AG04449 (cell line): ENCODE measurements at places on chromosomes 16 and 17.

DNA sequence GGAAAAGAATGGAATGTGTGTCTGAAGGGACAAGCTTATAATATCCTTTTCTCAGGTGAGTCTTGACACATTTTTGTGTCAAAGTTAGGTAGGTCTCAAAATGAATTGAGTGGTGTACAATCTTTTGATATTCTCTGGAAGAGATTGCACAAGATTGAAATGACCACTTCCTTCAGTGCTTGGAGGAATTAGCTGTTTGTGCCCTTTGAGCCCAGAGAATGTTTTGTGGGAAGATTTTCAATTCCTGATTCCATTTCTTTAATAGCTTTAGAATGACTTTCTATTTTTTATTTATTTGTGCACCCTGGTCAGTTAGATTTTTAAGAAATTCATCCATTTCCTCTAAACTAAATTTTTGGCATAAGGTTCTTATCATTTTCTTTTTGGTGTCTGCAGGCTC is 1.6 kb upstream of the CCL13 start:
- peak; percentile 5 for DNase-seq

GRCh38 chr17:75807861-75808260 is 23.3 kb downstream of the UNK start:
- DNase-seq, result no peak

DNA sequence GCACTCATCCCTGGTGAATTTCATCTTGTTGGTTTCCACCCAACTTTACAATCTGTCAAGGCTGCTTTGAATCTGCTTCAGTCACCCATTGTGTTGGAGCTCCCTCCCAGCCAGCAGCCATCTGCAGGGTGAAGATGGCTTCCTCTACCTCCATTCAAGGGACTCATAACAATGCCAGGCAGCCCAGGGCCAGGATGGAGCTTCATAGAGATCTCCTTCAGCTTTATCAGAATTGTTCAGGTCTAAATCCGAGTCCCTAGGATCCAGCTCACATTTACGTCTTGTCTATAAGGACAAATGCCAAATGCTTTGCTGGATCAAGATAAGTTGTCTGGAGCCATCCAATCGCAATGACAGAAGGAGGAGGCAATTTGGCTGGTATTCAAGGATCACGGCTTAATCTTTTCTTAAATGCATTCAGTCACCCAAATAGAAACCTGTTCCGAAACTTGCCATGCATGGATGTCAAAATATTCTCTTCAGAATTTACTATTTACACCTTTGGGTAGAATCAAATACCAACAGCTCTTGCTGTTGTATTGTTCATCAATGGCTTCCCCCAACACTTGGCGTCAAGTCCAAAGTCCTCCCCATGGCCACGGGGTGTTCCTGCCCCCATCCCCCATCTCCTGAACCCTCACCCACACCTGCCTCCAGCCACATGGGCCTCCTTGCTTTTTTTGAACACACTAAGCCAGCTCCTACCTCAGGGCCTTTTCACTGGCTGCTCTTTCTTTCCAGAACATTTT is 3.8 kb upstream of the FAM171A2 start:
- no peak for DNase-seq

GRCh38 chr16:66923866-66924265 is 1.5 kb downstream of the RRAD start:
- no peak for DNase-seq

- no peak for DNase-seq
Measured at GRCh38 chr16:23394141-23394831, 58.7 kb downstream of the COG7 start.

DNA sequence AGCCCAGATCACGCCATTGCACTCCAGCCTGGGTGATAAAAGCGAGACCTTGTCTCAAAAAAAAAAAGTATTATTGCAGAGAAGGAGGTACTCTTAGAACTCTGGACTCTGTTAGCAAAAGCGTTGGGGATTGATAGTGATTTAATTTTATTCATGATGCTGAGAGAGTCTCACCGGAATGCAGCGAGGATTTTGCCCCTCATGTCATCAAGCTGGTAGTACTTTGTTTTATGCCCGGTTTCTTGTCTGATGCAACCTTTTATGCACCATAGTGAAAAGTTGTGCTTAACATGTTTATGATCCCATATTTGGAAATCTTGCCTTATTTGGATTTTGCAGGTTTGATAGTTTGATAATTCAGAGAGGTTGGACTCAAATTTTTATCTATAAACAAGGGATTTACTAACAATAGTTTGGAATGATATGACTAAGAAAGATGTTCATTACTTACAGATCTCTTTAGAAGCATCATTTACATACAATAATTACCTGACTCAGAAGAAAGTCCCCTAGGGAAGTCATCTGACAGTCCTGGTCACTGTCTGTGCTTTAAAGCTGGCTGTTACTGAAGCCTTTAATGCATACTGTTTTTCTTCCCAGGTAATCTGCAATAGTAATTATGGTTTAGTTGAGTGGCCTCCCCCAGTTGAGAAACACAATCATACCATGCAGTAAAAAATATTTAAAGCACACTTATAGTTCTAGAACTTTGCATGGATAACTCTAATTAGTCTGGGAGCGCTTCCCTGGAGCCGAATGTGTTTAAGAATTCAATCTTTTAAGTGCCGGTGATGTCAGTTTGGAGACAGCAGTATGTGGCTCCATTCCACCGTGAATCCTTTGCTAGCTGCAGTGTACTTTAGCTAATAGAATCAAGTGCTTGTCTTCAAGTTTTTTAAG is 120.9 kb downstream of the PRKCA start:
- no peak for DNase-seq

- DNase-seq, result no peak
Measured at GRCh38 chr17:55332296-55333041, 67.7 kb downstream of the HLF start.

- DNase-seq, result no peak
Measured at GRCh38 chr16:90048347-90048722, 28.8 kb downstream of the PRDM7 start.

DNA sequence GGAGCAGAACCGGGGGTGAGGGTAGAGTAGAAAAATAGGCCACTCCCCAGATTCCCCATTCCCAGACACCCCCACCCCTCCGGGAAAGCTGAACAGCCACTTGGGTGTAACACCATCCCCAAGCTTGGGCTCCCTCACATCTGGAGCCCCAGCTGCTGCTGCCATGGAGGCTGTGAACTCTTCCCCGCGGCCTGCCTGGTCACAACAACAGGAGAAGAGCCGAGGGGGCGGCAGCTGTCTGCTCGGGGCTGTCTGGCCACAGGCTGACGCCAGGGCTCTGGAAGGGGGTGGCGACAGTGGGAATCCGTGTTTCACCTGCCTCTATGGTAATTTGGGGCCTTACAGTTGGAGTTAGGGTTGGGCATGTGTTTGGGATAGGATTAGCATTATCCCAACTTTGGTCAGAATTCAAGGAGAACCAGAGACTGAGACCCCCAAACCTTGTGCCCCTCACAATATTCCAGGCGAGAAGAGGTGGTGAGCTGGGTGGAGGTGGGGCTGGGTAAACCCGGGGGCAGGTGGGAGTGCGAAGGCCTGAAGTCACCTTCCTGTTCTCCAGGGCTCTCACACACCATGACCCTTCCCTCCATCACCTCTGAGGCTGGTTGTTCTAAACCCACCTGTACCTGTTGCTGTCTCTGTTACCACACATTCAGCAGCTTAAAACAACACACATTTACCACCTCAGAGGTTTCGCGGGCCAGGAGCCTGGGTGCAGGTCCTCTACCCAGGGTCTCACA is 29.7 kb upstream of the NXPH3 start:
- DNase-seq, result no peak

DNA sequence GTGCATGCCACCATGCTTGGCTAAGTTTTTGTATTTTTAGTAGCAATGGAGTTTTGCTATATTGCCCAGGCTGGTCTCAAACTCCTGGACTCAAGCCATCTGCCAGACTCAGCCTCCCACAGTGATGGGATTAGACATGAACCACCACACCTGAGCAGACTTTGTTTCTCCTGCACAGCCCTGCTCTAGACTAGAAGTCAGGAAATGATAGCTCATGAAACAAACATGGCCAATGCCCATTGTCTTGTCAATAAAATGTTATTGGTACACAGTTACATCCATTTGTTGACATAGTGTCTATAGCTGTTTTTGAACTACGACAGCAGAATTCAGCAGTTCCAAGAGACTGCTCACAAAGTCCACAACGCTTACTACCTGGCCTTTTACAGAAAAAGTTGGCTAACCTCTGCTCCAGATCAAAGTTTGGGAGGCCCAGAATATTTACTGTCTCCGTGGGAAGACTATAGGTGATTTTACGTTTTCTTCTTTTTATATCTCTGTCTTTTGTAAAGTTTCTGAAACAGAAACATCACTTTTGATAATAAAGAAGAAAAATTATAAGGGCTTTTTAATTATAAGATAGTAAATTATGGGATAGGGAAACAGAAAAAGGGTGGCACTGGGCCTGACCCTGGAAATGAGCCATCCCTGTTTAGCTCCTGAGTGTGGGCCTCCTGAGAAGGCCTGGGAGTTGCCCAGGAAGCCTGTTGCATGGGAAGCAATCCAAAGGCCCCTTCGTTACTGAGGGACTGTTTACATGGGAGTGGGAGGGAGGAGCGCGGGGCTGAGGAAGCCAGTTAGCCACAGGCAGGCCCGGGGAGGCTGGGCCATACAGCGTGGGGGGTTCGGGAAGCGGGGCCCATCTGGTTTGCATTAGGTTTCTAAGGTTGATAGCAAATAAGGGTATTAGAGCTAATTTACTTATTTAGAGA is 201.5 kb downstream of the IRF8 start:
- DNase-seq, result no peak

DNA sequence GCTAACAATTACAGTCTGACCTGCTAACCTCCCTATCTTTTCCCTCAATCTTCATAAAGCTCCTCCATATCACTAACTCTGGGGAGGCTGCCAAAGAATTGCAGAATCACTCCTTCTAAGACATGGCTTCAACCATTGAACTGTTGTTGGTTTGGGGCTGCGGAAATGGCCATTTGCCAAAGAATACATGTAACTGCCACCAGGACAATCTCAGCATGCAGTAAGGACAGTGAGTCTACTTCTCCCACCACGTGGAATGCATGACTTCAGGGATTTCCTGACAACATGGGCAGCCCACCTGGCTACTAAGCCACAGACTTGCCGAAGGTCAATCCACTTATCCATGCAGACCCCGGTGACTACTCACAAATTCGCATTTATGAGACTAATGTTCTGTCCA is 104.3 kb upstream of the NUDT7 start:
- no peak for DNase-seq

GRCh38 chr17:82656266-82656665 is 8.0 kb upstream of the WDR45B start:
- no peak for DNase-seq

- no peak for DNase-seq
Measured at GRCh38 chr16:8880839-8881510, 1.2 kb upstream of the LITAFD start.

- no peak for DNase-seq
Measured at GRCh38 chr16:56774016-56774680, 44.2 kb downstream of the NUP93 start.

- DNase-seq, result no peak
Measured at GRCh38 chr16:69514356-69514755, 51.4 kb upstream of the NFAT5 start.

DNA sequence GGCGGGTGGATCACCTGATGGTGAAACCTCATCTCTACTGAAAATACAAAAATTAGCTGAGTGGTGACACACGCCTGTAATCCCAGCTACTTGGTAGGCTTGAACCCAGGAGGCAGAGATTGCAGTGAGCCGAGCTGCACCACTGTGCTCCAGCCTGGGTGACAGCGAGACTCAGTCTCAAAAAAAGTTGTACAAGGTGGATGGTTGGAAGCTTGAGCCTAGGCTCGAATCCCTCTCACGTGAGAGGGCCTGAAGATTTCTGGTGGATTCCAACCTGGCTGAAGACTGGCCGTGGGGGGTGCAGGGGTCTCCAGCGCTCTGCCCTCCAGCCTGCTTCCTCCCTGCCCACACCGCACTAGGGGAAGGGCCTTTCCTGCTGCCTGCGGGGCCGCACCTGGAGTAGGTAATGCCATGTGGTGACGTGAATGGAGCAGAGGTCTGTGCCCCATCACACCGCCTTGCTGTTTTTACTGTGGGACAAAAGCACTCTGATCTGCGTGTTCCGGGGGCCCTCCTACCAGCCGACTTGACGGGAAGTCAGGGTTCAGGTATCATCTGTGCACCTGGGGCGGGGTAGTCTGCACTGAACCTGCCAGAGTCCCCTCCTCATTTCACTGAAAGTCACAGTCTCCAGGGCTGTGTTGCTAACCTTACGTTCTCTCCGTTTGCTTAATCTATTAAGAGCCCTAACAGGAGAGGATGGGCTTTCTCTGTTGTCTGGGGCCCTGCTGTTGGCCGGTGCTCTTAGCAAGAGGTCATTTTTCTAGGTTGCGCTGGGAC is 4.2 kb downstream of the RPL13 start:
- DNase-seq, result no peak

- no peak for DNase-seq
Measured at GRCh38 chr16:87150681-87151280, 166.4 kb downstream of the C16orf95 start.

DNA sequence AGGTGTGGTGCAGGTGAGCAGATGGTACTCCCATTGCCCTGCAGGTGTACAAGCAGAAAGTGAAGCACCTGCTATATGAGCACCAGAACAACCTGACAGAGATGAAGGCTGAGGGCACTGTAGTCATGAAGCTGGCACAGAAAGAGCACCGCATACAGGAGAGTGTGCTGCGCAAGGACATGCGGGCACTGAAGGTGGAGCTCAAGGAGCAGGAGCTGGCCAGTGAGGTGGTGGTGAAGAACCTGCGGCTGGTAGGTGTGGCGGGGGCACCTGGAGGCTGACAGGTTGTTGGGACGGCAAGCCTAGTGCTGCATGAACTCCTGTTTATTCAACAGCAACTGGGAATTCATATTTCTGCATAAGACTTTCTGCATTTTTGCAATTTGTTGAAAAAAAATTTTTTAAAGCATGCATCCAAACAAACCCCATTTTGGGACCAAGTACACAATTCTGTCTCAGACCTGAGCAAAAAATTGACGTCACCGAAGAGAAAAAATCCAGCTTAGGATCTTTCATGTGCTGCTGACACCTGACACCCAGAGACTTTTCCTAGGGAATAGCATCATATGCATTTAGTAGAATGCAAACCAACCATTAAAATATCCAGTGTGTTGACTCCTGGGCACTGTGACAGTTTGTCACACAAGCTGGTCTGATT is 13.5 kb upstream of the DBNDD1 start:
- no peak for DNase-seq

- no peak for DNase-seq
Measured at GRCh38 chr16:13306161-13306995, 405.0 kb downstream of the SHISA9 start.

- DNase-seq, result no peak
Measured at GRCh38 chr16:19406891-19407491, 10.7 kb upstream of the TMC5 start.

GRCh38 chr17:34306466-34306865 is 12.8 kb upstream of the CCL8 start:
- no peak for DNase-seq

GRCh38 chr17:69228576-69228975 is at the start of gene ABCA10:
TSS of gene ABCA10 (minus strand) at chr17:69228824. CDS start at chr17:69225358, 3,466 bp downstream.
- DNase-seq, result no peak

DNA sequence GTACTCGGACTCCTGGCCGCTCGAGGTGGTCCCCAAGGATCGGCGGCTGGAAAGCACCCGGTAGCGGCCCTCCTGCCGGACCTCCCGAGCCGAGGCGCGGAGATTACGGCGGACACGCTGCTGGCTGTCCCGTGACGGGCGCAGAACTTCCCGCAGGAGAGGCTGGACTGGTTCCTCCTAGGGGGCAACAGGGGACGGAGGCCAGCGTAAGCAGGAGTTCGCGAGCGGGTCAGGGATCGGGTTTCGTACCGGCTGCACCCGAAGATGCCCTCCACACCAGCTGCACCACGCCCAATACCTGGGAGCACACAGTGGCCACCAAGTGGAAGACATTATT is 341 bp downstream of the SLC7A6OS start:
- DNase-seq, result no peak

- no peak for DNase-seq
Measured at GRCh38 chr16:80739523-80739922, 64.9 kb downstream of the CDYL2 start.

- DNase-seq, result no peak
Measured at GRCh38 chr16:57577691-57578224, 35.3 kb downstream of the ADGRG5 start.
